ENCODE measurements at places on chromosomes 2 and 18.

DNA sequence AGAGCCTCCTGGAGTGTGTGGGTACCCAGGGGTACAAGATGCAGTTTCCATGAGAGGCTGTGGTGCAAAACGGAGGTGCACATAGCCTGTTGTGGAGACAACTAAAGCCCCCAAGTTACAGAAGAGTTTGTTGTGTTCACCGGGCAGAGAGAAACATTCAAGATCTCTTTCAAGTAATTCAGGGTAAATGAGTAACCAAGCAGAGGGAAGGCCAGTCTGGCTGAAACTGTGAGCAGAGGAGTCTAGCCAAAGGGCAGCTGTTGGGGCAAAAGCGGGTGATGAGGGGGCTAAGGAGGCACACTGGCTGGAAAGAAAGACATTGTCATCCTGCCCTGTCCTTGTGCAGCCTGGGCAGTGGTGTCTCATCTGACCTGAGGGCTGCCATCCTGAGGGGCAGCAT lies 52.0 kb downstream of the CXCR4 start:
- no peak for DNase-seq

- no peak for DNase-seq
Observed at GRCh38 chr2:39607538-39608262, 58.0 kb upstream of the TMEM178A start.

GRCh38 chr2:238698451-238699306 lies 149.2 kb upstream of the TWIST2 start:
- no peak for DNase-seq

DNA sequence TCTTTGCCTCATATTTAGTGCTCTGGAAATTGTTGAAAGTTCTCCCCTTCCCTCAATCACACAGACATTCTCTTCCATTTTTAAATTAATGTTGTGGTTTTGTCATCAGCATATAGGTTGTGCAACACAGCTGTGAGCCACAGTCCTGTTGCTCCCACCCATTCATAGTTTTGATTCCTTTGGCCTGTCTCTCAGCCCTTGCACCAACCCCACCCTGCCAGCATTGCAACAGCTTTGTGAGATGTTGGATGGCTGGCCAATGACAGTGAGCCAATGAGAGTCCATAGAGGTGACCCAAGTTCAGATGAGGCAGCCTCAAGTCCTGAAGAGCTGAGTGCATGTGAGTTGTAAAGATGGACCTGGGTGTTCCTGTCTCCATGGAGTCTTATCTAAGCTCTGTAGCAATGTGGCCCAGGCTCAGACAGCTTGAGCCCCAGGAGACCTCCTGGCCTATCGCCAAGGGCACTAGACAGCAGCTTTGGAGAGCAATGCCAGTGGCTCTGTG lies 775.5 kb downstream of the RNF144A start:
- no peak for DNase-seq

DNA sequence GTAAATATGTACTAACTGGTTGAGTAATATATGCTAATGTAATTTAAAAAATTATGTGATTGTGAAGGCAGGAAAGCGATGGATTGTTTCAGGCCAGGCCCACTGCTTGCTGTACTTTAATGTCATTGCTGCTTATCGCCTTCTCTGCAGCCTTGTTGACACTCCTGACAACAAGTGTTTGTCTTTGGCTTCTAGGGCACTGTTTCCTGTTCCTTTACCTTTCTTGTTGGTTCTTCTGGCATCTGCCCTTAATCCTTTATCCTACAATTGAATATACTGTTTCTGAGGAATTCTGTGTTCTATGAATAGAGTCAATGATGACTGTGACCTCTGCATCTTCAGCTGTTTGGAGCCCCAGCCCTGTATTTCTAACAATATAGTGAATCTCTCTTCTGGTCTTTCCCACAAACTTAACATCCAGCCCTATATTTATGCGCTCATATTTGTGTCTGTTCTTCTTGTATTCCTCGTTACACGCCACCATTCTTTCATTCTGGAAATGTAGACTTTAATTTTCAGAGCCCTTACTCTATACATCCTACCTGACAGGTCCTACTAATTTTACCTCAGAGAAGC lies 17.6 kb downstream of the ACSL3 start:
- DNase-seq, result no peak

GRCh38 chr2:25598911-25599310 lies 74.5 kb downstream of the DTNB start:
- no peak for DNase-seq

DNA sequence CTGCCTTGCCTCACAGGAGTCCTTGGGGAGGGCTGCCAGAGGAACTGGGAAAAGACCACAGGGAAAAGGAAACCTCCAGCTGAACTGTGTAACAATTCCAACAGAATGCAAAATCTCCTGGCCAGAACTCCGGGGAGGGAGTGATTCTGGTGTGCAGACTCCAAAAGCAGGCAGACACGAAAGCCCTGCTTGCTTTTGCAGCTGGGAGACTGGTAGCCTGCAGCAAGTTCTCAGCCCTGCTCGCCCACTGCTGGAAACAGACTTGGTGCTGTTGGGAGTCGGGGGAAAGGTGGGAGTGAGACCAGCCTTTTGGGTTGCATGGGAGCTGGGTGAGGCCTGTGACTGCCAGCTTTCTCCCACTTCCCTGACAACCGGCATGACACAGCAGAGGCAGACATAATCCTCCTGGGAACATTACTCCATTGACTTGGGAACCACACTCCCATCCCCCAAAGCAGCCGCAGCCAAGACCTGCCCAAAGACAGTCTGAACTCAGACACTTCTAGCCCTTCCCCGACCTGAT lies 26.0 kb upstream of the NMI start:
- DNase-seq, result no peak

GRCh38 chr2:1446301-1446700 lies 33.0 kb downstream of the TPO start:
- no peak for DNase-seq

- DNase-seq, result no peak
Observed at GRCh38 chr2:240820607-240821428, 799 bp upstream of the KIF1A start.

DNA sequence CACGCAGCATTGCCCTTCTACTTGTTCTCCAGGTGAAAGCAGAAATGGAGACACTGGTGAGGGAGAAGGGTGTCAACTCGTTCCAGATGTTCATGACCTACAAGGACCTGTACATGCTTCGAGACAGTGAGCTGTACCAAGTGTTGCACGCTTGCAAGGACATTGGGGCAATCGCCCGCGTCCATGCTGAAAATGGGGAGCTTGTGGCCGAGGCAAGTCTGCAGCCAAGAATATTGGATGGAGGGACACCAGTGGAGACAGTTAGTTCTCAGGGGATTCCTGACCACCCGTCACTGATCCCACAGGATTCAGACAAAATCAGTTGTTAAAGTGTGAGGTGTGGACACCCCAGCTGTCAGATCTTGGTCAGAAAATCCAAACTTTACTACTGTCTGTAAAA lies 43.2 kb upstream of the MAPRE3 start:
- DNase-seq, result no peak

- DNase-seq, result no peak
Observed at GRCh38 chr2:218405746-218406208, 6.1 kb downstream of the CTDSP1 start.

GRCh38 chr18:38752430-38752829 lies 1186.8 kb upstream of the CELF4 start:
- no peak for DNase-seq

DNA sequence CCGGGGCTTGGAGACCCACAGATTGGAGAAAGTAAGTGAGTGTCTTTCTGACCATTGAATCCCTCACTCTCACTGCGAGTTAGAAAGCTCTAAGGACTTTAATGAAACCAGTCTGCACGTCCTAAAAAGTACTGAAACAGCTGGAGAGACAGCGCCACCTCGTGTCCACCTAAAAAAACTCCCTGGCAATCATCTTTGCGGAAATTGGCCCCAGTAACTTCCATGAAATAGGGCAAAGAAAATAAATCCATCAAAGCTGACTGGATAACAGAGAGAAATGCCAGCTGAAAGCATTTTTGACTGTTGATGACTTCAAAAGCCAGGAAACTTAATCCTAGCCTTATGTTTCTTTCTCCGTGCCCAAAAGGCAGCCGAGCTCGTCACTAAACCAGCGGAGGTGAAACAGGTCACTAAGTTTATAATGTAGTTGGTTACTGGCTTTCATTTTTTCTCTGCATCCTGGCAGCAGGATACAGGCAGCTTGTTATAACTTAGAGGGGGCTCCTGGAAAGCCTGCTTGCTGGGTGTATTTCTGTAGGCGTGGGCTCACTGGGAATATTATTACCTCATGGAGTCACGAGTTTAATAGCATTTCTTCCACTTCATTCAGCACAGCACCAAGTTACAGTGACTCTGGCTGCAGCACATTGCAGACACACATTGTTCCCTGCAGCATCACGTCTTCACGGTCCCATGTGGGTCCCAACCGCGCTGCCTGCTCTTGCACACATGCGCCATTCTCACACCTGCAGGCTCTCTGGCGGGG lies 266.5 kb downstream of the HRH4 start:
- DNase-seq, result peak; percentile 74

DNA sequence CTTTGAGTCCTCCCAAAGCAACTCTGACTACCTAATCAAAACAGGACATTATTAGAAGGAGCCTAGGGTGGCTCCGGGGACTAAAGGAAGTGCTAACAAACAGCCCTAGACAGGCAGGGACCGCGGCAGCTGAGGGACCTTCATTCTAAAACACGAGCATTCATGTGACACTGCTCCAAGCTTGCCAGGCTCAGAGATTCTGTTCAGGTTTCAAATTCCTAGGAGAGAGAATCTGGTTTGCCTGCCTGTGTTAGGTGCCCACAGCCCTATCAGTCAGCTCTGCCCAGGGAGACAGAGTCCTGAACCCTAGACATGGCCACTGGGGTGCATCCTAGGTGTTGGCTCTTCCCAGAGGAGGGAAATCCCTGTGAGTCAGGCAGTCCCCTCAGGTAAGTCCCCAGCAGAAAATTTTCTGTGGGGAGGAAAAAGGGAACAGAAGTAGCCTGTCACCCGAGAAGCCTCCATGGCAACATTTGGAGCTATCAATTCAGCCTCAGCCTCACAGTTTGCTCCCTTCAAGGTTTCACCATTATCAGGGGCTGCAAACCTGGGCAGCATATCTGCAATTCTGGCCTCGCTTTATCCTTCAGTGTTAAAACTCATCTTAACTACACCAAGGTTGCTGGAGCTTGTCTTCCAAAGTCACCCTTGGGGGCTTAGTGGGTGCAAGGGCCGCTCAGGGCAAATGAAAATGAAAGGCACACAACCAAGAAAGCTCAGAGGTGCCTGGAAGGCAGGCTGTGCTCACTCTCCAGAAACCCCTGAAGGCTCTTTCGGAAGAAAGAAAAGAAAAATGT lies 28.6 kb downstream of the PCBP1 start:
- DNase-seq, result peak; percentile 27

DNA sequence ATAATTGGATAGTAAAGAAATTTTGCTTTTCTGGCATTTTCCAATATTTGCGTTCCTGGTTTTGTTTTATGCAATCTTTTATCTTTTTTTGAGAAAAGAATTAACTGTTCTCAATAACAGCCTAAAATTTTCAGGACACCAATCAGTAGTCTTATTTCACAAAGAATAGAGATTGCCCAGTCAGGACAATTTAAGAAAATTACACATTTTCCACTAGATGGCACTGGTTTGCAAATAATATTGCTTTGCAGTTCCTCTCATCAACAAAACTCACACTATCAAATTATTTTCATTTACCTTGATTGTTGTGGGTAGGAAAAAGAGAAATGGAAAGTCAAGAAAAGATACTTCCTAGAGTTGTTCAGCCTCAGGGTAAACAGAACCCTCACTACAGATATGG lies 2.4 kb upstream of the RBM45 start:
- DNase-seq, result peak; percentile 57

GRCh38 chr2:168526641-168527040 lies 70.6 kb downstream of the CERS6 start:
- no peak for DNase-seq

DNA sequence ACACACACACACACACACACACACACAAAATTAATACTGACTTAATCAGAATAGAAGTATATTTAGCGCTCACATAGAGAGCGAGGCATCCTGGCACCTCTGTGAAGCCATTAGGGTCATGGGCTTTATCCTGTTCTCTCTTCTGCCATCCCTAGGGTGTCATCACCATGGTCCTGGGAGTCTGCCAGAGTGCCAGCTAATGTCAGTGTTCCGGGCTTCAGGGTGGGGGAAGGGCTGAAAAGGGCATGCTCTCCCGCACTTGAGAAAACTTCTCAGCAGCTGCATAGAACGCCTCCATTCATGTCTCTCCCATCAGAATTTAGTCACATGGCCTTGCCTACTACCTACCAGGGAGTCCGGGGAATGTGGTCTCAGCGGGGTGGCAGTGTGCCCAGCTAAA lies 19.7 kb upstream of the DYNC2LI1 start:
- DNase-seq, result no peak

DNA sequence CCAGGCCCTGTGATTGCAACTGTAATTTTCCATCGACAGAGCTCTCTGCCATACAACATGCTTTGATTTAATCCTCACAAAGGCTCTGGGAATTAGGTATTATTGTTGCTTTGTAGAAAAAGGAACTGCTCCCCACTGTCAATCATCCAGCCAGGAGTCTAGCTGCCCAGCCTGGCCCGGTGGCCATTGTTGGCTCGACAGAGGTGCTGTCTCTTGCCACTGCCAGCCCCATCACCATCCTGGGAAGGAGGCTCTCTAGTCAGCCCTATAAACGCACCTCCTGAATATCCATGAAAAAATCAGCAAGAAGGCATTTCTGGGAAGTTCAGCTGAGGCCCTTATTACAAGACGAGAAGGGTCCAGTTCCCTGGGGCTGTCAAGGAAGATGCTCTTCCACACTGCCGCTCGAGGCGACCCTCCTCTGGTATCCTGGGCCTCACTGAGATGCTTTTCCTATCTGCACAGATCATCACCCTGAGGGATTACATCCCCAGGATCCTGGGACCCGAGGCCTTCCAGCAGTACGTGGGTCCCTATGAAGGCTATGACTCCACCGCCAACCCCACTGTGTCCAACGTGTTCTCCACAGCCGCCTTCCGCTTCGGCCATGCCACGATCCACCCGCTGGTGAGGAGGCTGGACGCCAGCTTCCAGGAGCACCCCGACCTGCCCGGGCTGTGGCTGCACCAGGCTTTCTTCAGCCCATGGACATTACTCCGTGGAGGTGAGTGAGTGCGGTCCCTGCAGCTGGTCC lies 71.0 kb downstream of the TPO start:
- no peak for DNase-seq

GRCh38 chr2:44932564-44933392 lies 8.7 kb upstream of the SIX3 start:
- DNase-seq, result no peak

- DNase-seq, result no peak
Observed at GRCh38 chr2:223057569-223057968, 5.6 kb downstream of the KCNE4 start.

DNA sequence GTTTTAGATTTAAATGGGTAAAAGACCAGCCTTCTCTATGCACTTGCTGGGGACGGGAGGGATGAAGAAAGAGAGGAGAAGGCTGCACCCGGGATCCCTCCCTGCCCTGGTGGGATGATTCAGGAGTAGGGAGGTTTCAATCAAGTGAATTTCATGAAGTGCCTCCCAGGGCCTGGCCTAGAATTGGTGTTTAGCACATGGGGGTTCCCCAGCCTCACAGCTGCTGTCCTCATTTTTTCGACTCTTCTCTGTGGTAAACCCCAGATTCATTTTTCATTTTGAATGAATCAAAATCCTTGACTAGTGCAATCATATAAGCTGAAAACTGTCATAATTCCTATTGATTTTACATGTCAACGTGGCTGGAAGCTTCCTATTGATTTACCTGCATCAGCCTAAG lies 81.1 kb downstream of the LPIN1 start:
- no peak for DNase-seq

GRCh38 chr18:80006724-80007123 lies 18.4 kb upstream of the TXNL4A start:
- DNase-seq, result no peak

- DNase-seq, result no peak
Observed at GRCh38 chr2:241997017-241997416, 127.5 kb downstream of the RTP5 start.
